ENCODE measurements at places on chromosomes 6 and 20. TPM values are rescaled to one million over a fixed set of nuclear protein-coding genes. Genes with fewer than 3 reads are reported as not detected.

FAM209B gene
- total RNA-seq = not detected

APOM gene
- 0.69 TPM for total RNA-seq

FOXC1 gene
- 7.3 TPM for total RNA-seq

ELOVL2 gene
- 6.2 TPM for total RNA-seq

L3MBTL1 gene
- 14.5 TPM for total RNA-seq

PPP1R14C gene
- total RNA-seq = 0.42 TPM

MAP1LC3A gene
- 11.4 TPM for total RNA-seq

CD40 gene
- 3.1 TPM for total RNA-seq

NMBR gene
- 0.32 TPM for total RNA-seq

LST1 gene
- total RNA-seq = 4.2 TPM

C20orf141 gene
- total RNA-seq = not detected

LRRN4 gene
- total RNA-seq = 0.58 TPM

OXT gene
- not detected for total RNA-seq

SLC44A4 gene
- 3.3 TPM for total RNA-seq

CDYL gene
- total RNA-seq = 38.2 TPM

AVP gene
- total RNA-seq = not detected

PPP1R3D gene
- 8.5 TPM for total RNA-seq

RAMACL gene
- 6.0 TPM for total RNA-seq

RRP36 gene
- total RNA-seq = 37.1 TPM

EZR gene
- total RNA-seq = 95.1 TPM

SLC52A3 gene
- 1.9 TPM for total RNA-seq

ZKSCAN4 gene
- total RNA-seq = 7.3 TPM

NKX2-2 gene
- total RNA-seq = not detected

SMOC2 gene
- total RNA-seq = 61.1 TPM

NEURL2 gene
- 4.8 TPM for total RNA-seq

XKR7 gene
- 0.05 TPM for total RNA-seq

SRPK1 gene
- 57.8 TPM for total RNA-seq

NOTCH4 gene
- 11.2 TPM for total RNA-seq

PRSS35 gene
- 47.9 TPM for total RNA-seq

BMP5 gene
- total RNA-seq = 78.7 TPM

DNAH8 gene
- total RNA-seq = 1.5 TPM

CST2 gene
- total RNA-seq = not detected

ANGPT4 gene
- 0.21 TPM for total RNA-seq

B3GALT4 gene
- total RNA-seq = 8.0 TPM

IYD gene
- total RNA-seq = 0.69 TPM

TINAG gene
- total RNA-seq = 0.16 TPM

NRSN1 gene
- 0.90 TPM for total RNA-seq

SAMD3 gene
- 6.3 TPM for total RNA-seq

DNPH1 gene
- 18.2 TPM for total RNA-seq

TNNC2 gene
- 23.2 TPM for total RNA-seq

PLCB4 gene
- 32.1 TPM for total RNA-seq

KCNQ5 gene
- total RNA-seq = 3.0 TPM

C6orf58 gene
- not detected for total RNA-seq

STMND1 gene
- total RNA-seq = not detected

SLPI gene
- 6.8 TPM for total RNA-seq

ACTL10 gene
- total RNA-seq = 0.95 TPM

PKIG gene
- 65.1 TPM for total RNA-seq

FAM83B gene
- 15.7 TPM for total RNA-seq

TFAP2B gene
- total RNA-seq = 0.48 TPM

WASF1 gene
- 14.5 TPM for total RNA-seq

ALDH8A1 gene
- total RNA-seq = 1.1 TPM

BMP7 gene
- total RNA-seq = 12.1 TPM

FAM217A gene
- not detected for total RNA-seq

ENPP5 gene
- 5.2 TPM for total RNA-seq

BFSP1 gene
- 3.3 TPM for total RNA-seq

SLC22A2 gene
- total RNA-seq = not detected
